H1 (cell line): ENCODE measurements at places on chromosomes 11 and 22.

DNA sequence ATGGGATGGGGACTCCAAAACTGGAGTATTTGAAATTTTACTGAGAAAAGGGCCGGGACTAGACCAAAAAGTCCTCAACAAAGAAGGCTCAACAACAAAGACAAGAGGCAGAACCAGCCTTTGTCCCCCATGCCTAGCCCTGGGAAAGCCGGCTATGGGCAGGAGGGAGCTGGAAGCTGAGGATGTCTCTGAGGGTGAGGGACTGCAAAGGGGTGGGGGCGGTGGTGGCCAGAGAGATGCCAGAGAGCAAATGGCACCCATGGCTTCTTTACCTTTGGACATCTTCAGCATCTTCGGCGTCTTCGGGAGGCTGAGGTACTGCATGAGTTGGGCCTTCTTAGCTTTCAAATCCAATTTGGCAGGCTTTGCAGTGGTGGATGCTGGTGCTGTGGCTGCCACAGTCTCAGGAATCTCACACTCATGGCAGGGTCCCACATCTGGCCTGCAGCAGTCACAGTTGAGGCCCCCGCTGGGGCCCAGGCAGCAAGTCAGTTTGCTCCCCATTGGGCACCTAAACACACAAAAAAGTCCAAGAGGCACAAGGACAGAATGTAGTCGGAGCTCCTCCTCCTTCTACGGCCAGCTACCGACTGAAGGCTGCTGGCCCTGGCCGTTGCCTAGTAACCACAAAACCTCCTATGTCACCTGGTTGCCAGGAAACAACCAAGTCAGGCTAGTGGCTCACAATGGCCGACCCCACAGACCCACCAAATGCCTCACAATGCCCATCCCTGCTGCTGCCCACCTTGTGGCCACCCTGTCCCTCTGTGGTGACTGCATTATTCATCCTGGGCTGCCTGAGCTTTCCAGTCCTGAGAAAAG is at the start of gene C22orf42:
C22orf42 (minus strand) TSS at position 592 of the 822 bp plus-strand sequence; CDS start at position 504, 88 bp downstream.
- DNase-seq, result no peak

DNA sequence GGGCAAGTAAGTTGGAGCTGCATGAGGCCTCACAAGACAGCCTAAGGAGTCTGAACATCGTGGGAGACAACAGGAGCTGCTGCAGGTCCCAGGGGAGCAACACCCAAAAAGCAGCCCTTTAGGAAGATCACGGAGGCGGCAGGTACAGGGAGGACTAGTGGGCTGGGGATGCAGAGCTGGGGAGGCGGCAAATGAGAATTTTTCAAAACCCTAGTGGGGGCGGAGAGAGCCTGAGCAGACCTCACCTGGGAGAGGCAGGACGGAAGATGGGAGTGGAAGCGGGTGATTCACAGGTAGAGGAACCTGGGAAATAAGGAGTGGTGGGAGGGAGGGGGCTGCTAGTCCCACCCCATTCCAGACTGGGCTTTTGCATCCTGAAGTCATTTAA is 42.1 kb downstream of the DKK3 start:
- no peak for DNase-seq

DNA sequence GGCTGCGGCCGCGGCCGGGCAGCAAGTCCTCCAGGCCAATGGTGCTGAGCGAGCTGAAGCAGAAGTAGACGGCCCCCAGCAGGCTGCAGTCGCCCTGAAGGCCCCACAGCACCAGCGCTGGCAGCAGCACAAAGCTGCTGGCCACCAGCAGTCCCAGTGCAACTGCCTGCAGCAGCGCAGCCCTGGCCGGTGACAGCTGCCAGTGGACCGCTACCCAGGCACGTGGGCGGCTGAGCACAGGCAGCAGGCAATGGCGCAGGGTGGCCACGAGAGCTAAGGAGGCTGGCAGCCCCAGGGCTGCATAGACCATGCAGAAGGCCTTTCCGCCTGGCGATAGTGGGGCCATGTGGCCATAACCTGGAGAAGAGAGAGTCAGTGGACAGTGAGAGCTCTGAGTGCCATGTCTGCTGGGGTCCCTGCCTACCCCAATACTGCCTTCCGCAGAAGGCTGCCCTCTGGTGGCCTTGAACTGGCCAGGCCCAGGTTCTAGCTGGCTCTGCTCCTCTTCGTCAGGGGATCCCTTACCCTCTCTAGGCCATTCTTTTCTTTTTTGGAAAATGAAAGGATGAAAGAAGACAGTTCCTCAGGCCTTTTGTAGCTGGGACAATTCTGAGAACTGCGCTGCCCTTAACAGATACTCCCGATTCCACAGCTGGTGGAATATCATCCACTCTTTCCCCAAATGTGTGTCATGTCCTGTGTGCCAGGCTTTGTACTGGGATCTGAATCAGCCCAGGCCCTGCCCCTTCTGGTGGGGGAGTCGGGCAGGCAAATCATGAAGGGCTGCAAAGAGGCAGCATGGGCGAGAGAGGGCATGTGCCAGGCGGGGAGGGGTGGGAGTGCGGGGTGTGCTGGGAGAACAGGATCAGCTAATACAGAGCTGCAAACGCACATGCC is 1.8 kb downstream of the KCNK7 start:
- no peak for DNase-seq

GRCh38 chr11:28457481-28458065 is 349.4 kb downstream of the METTL15 start:
- DNase-seq, result no peak

DNA sequence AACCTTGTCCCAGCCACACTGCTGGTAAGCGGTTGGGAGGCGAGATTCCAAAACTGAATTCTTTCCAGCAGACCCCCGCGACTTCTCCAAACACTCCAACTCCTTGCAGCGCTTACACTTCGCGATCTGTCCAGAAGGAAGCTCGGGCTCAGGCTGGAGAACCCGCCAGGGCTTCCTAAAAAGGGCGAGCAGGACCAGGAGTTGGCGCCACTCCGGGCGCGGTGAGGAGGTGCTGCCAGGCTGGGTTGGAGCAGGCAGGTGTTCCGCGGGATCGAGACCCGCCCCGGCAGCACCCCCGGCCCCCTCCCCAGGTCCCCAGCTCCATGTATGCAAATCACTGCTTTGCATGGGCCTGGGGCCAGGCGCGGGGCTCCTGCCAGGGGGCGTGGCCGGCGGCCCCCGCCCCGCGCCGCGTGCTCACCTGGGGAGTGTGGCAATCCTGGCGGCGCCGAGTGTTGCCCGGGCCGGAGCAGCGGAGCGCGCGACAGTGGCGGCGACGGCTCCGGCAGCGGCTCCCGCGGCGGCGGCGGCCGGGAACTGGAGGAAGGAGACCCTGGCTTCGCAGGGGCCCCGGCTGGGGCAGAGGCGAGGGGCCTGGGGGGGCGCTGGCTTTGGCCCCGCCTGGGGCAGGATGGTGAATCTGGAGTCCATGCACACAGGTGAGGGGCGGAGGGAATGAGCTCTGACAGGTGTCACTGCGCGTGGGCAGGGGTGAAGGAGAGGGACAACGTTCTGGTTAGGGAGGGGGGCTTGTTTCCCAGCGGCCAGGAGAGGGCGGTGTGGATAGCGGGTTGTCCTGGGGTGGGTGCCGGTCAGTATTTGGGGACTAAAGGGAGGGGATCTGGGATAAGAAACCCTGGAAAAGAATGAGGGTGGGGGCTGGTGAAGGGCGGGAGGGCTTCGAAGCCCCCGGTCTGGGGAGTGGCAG is at the start of gene POU2F3:
POU2F3 (plus strand) TSS at position 428 of the 928 bp plus-strand sequence; CDS start at position 632, 204 bp downstream.
- DNase-seq, result no peak

DNA sequence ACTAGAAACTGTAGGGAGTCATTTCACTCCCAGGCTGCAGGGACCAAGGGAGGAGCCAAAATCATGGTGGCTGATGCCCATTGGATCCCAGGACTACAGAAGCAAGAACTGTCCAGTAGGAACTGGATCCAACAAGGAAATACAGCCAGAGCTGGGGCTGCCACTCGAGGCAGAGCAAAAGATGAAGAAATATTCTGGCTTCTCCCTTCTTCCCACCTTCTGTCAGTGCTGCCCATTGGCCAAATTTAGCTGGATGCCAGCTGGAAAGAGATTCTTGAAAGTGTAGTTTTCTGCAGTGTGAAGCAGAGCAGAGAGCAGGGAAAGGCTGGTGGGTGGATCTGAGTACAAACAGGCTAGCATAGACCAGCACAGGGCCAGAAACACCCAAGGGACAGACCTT is 45.6 kb downstream of the COMMD9 start:
- no peak for DNase-seq

DNA sequence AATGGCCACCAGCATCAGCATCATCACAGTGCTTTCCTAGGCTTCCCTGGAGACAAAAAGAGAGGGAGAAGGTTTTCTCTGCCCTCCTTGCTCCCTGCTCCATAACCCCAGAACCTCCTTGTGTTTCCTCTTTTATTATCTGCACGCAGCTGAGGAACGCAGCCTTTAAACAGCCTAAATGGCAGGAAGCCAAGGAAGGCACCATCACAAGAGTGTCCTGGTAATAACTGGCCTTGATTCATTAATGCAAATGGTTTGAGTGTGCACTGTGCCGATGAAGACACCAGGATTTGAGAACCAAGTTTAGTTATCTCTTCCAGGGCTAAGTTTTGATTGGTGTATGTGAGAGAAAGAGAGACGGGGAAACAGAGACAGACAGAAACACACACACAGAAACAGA is 29.4 kb upstream of the DRD2 start:
- no peak for DNase-seq

DNA sequence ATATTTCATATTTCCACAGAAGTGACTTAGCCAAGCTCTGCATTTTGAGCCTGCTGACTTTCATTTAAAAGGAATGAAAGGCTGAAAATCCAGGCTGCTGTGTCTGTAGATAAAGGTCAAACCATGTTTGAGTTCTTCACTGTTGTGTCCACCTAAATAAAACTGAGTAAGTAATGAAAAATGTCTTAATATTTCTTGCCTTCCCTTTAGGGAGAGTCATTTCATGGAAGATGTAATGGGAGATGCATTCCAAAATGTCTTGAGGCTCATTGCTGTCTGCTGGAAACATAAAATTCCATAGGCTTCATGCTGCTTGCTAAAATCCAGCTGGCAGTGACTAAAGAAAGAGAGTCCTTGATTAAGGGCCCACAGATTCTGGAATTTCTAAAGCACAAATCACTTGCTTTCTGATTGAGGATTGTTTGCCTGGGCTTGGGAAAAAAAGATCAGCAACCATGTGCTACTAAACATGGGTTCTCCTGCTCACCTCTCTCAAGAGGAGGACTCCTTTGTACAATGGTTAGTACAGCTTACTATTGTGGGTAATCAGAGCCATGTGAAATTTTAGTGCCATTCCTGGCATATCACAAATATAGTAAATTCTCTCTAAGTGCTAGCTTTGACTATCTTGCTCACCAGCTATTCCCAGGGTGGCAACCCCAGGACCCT is 56.9 kb downstream of the PANX1 start:
- no peak for DNase-seq

- peak; percentile 64 for DNase-seq
These were observed 339.4 kb downstream of the CADM1 start for GRCh38 chr11:115164774-115165173.

DNA sequence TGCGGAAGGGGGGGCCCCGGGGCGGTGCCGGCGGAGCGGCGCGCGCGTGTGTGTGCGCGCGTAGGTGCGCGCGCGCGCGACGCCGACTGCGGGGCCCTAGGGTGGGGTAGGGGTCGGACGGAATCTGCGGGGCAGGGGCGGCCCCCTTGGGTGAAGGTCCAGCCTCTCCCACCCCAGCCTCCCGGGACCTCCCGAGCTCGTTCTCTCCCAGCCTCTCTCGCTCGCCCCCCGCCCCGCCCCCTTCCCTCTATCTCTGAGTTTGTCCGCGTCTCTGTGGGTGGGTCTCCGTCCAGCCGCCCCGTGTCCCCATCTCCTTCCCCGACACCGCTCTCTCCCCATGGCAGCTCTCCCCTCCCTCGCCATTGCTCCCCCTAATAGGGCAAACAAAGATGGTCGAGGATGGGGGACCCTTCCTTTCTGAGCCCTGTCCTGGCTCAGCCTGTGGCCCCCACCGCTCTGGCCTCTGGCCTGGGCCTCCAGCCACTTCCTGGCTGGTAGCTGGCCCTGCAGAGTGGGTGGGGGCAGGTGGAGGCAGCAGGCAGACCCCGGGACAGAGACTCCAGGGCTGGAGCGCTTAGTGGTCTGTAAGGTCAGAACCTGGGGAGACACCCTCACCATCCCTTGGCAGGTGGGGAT is 33.0 kb upstream of the PRR5 start:
- no peak for DNase-seq

GRCh38 chr11:119797123-119797611 is 68.2 kb upstream of the NECTIN1 start:
- DNase-seq, result no peak

GRCh38 chr11:116136987-116137674 is 632.9 kb upstream of the CADM1 start:
- no peak for DNase-seq

GRCh38 chr11:35006389-35007128 is 90.1 kb downstream of the PDHX start:
- no peak for DNase-seq

- DNase-seq, result no peak
These were observed 27.7 kb upstream of the EIF3M start for GRCh38 chr11:32555895-32556294.

DNA sequence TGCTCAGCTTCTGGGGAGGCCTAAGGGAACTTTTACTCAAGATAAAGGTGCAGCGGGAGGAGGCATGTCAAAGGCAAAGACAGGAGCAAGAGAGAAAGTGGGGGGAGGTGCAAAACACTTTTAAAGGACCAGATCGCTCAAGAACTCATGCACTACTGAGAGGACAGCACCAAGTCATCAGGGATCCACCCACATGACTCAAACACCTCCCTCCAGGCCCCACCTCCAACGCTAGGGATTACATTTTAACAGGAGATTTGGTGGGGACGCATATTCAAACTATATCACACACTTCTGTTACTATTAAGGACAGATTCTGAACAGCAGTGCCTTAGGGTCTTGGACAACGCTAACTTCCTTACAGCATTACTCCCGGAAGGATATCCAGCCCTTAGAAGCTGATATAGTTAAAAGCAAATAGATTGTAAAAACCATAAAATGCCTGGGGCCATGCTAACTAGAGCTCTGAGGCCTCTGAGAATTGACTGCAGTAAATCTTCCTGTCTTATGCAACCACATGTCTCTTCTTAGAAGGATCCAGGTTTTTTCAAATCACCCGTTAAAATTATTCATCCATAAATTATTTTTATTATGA is 16.7 kb upstream of the ZC3H12C start:
- no peak for DNase-seq

DNA sequence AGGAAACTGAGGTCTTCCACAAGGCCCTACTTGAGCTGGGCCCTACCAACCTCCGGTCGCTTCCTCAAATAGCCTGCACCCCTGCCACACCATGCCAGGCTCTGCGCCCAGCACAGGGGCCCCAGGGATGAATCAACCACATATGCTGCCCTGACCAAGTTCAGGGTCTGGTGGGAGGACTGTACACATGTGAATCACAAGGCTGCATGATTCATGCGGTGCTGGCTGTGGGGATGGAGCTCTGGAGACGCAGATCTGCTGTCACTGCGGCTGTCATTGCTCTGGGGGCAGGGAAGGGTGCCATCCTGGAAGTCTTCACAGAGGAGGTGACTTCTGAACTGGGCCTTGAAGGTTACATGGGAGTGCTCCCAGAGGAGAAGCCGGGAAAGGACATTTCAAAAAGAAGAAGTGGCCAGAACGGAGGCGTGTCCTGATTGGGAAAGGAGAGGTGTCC is 21.5 kb downstream of the CYTH4 start:
- DNase-seq, result no peak

GRCh38 chr11:69992943-69993694 is 85.0 kb upstream of the ANO1 start:
- no peak for DNase-seq

- DNase-seq, result no peak
These were observed 31.7 kb downstream of the POU2F3 start for GRCh38 chr11:120271672-120272071.

GRCh38 chr22:37345863-37346504 is 63.7 kb downstream of the CYTH4 start:
- DNase-seq, result no peak
